Stimulated activated CD8-positive, alpha-beta memory T cell treated with anti-CD3 and anti-CD28 coated beads, Interleukin-7, amount 100 ng/mL, for 1 hour (primary cell): ENCODE measurements at places on chromosomes 4 and X.

- DNase-seq, result no peak
Measured at GRCh38 chrX:11666952-11667685, 1.4 kb upstream of the ARHGAP6 start.

DNA sequence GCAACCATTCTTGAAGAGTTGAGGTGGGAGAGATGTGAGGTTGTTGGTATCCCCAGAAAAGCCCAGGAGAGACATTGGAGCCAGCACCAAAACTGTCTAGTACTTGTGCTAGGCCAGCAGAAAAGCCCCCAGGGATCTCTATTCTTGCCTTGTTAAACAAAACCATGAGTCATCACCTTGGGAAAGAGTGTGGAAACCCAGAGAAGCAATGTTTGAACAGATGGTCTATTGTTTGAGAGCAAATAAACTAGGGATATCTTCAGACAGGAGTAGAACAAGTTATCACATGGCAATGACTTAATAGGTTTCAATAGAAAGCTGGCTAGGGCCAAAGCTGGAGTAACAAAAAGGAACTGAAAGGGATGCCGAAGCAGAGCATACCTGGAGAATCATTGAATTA, 195.7 kb upstream of the CASK start:
- DNase-seq, result no peak

GRCh38 chrX:110983024-110983423, 113.0 kb upstream of the PAK3 start:
- no peak for DNase-seq

- DNase-seq, result no peak
Measured at GRCh38 chr4:78938474-78938867, 767 bp downstream of the PAQR3 start.

GRCh38 chrX:53438832-53439230, 4.7 kb upstream of the HSD17B10 start:
- DNase-seq, result no peak

DNA sequence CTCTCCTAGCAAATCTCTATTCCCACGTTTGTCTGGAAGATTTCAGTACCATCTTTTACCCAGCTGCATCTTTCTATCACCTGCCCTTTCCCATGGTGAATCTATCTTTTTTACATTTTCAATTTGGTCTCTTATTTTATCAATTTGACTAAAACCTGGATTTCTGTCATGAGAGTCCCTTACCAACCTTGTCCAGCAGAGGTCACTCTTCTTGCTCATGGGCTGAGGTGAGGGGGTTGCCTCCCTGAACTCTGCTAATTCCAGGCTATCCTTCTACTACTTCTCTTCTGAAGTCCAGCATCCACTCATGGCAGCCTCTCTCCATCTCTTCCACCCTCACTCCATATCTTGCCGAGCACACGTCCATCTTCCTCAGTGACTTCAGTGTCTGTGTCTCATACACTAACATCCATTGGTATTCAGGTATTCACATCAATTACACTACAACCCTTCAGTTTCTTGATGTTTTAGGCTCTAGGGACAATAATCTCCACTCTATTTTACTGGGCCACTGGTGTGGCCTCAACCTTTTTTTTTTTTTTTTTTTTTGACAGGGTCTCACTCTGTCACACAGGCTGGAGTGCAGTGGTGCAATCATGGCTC, 17.8 kb upstream of the ZNF827 start:
- no peak for DNase-seq

DNA sequence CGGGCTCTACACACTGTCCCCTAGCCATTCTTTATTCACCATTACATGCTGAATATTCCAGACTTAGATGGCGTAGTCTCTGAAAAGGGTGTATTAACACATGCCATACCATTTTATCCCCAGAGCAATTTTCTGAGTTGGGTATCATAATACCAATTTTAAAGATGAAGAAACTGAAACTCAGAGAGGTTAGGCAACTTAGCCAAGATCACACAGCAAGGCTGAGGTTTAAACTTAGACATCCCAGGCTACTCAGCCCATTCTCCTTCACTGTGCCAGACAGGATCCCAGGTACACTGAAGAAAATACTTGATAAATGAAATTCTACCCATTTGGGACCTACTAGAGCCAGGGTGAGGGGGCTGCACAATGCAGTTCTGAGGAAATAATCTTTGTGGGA, 67.4 kb upstream of the ARHGAP36 start:
- DNase-seq, result no peak

DNA sequence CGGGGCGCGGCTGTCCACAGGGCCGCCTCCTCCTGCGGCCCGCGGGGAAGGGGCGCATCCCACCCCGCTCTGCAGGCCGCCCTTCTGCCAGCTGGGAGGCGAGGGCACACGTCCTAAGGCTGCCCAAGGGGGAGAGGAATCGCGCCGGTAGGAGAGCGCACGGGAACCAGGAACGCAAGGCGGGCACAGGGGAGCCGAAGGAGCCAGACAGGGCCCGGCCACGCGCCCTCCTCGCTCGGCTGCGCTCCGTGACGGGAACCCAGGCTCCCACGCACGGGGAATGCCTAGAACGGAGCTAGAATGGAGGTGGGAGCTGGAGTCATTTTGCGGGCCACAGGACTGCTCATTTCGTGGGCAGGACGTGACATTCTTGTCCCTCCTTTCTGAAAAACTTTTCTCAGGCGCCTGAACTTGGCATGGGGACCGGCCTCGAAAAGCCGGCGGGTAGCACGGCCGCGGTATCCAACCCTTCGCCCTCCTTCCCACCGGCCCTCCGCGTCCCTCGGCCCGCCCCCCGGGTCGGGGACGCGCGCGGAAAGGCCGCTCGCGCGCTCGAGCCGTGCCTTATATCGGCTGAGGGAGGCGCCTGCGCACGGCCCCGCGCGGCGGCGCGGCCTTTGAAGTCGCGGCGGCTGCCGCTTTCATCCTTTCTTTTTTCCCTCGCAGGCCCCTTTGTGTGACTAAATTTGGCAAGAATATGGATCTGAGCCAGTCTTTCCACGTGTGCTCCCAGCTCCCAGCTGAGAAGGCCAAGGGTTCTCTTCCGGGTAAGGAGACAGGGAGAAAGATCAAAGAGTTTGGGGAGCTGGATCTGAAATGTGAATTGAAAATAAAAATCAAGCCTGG, 4.2 kb upstream of the LEF1 start:
- DNase-seq, result no peak

DNA sequence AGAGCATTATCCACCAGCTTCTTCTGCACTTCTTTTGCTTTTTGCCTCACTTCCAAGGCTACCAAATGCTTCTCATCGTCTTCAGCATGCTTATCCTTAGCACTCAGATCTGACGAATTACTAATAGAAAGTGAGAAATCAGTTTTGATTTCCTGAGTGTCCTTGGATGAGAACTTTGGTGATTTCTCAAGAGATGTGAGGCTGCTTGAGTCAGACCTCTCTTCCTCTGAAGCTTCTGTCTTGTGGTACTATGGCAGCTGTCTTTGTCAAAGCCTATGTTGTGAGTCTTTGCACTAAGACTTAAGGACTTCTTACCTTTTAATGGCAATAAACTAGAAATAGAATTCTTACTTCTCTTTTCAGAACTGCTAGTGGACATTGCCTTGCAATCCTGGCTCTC, 169.9 kb downstream of the CPE start:
- DNase-seq, result no peak

DNA sequence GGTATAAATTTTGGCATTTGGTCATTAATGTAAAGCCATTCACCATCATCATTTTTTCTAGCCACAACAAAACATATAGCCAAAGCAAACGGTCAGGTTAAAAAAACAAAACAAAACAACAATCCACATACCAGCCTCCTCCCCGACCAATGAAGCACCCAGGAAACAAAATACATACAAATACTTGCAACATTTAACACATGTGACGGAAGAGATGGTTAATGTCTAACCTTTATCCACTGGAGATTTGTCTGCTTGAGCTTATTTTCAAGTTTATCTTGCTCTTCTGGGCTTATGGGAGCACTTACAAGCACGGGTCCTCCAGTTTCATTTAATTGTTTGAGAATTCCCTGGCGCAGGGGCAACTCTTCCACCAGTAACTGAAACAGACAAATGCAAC, 857.5 kb upstream of the FTHL17 start:
- no peak for DNase-seq

- no peak for DNase-seq
Measured at GRCh38 chrX:7019555-7019954, 128.0 kb upstream of the STS start.

- DNase-seq, result no peak
Measured at GRCh38 chr4:139875411-139875825, 209.8 kb downstream of the MGST2 start.

DNA sequence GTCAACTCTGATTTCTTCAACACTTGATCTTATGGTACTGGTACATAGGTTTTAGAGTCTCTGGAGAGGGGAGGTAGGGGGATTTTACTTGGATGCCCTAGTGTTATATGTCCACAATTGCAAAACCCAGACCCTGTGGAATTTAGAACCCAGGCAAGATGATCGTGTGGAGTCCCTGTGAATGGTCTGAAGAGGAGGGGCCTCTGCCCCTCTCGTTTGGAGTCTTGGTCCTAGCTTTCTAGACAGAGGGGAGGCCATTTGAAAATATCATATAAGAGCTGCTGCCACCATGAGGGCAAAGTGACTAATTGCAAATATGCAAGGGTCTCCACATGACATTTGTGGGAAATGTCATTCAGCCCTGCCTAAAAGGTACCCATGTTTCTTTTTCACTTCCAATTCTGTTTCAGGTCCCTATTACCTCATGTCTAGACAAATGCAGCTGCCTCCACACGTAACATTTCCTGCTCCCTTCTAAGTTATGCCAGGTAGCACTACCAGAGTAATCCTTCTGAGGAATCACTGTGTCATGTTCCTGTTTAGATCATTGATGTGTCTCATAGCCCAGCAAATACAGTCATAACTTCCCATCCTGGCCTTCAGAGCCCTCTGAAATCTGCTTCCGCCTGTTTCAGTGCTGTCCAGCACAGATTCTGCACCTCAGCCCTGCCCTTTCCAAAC, 126.8 kb downstream of the KLHL8 start:
- DNase-seq, result no peak

- no peak for DNase-seq
Measured at GRCh38 chr4:75004755-75005668, 72.1 kb downstream of the PARM1 start.

GRCh38 chr4:66252291-66252690, 582.0 kb upstream of the EPHA5 start:
- DNase-seq, result no peak

GRCh38 chrX:73817393-73818199, 254.6 kb downstream of the CHIC1 start:
- DNase-seq, result no peak

DNA sequence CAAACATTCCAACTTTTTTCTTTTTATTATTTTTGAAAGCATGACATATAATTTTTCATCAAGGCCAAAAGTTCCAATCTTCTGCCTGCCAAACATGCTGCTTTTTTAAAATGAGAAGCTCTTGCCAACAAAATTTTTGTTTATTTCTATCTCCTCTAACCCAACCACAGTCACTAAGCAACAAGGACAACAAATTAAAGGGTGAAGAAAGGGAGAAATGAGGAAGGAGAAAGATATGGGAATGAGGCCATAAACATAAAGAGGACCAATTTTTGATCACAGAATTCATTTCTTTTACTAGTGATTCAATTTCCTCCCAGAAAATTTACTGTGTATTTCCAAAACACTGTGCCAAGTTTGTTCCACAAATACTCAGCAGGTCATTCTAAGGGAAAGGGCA, 537.0 kb upstream of the DIAPH2 start:
- no peak for DNase-seq

DNA sequence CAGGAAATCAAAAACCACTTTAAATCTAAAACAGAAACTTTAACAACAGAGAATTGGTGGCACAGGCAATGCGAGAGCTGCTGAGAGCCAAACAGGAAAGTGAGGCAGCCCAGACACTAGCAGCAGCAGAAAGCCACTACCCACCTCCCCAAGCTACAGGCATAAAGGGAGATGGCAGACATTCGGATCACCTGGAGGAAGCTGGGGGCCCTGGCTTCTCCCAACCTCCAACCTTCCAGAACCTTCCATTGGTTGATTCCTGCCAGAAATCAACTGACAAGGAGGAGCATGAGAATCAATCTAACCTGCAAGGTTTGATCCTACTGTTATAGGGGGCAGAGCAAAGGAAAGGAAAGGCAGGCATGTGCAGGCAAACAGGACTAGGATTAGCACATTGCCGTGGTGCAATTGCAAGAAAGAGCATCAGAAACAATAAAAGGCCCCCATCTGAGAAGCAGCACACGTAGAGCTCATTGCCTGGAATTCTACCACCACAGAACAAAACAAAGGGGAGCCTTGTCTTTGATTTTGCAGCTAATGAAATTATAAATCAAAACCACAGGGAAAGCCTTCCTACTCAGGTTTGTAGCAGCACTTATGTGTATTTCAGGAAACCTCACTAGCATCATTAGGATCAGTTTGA, 427.3 kb upstream of the RASGEF1B start:
- DNase-seq, result no peak

GRCh38 chr4:66766557-66766956, 778.7 kb downstream of the CENPC start:
- DNase-seq, result no peak

- no peak for DNase-seq
Measured at GRCh38 chr4:119733431-119733830, 104.8 kb upstream of the PDE5A start.

- no peak for DNase-seq
Measured at GRCh38 chr4:60657041-60657440, 543.1 kb upstream of the ADGRL3 start.

DNA sequence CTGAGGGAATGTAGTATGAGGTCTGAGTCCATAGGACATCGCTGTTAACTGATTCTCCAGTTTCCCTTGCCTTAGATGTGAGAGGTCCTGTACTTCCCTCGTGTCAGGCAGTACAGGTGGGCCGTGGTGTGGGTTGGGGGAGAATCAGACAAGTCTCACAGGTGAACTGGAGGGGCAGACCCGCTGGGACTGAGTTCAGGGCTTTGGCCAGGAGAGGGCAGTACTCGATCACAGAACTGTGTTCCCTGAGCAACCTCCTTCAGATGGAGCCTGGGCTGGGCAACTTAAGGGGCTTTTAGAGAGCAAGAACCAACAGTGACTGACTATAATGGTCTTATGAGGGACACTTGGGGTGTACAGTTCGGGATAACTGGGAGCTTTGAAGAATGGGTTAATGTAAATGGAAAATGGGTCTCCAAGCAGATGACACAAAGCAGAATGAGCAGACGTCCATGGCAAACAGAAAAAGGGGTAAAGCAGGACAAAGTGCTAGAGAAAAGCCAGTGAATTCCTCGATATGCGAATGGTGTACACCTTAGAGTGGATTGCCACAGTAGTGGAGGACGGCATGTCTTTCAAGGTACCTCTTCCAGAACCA, 83.6 kb downstream of the CCNG2 start:
- peak; percentile 22 for DNase-seq

DNA sequence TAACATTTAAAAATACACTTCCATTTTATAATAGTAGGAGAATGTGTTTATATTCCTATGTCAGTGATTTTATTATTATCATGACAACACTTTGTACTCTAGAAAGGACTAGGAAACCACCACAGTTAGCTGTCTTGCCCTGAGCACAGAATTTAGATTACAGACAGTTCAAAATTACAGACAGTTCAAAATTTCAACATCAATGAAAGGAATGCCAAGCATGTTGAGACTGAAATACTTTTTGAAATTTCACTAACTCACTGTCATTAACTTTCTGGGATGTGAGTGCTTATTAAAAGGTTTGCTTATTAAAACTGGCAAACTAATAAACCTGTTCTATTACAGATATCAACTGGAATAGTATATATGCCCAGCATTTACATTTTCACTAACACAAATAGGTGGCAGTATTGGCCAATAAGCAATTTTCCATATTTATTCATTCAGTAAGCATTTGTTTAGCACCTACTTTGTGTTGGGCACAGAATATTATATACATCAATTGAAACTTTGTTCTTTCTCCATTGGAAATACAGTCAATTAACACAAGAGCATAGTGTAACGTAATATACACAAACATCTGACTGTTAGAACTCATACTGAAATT, 179.4 kb downstream of the FBXW7 start:
- DNase-seq, result no peak
